ENCODE measurements at places on chromosomes 12 and 14.

GRCh38 chr12:4506870-4507269, 31.8 kb upstream of the RAD51AP1 start:
- no peak for DNase-seq

- DNase-seq: peak; percentile 96
Observed at GRCh38 chr12:109720152-109720856, 6.7 kb downstream of the FAM222A start.

GRCh38 chr12:124497039-124497438, 70.4 kb downstream of the NCOR2 start:
- DNase-seq: no peak

- DNase-seq: no peak
Observed at GRCh38 chr14:84686550-84686949, 843.4 kb upstream of the FLRT2 start.

DNA sequence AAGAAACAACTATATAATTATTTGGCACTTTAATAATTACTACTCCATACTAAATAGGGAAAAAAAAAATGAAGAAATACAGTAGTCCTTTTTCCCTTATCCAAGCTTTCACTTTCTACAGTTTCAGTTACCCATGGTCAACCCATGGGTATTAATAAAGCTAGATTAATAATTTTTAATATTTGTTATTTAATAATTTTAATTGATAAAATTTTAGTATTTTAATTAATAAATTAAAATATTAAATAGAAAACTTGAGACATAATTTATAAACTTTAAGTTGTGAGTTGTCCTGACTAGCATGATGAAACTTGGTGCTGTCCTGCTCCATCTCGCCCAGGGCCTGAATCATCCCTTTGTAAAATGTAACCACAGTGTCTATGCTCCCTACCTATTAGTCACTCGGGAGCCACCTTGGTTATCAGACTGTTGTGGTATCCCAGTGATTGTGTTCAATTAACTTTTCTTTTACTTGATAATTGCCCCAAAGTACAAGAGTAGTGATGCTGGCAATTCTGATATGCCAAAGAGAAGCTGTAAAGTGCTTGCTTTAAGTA, 71.8 kb downstream of the PAWR start:
- no peak for DNase-seq

DNA sequence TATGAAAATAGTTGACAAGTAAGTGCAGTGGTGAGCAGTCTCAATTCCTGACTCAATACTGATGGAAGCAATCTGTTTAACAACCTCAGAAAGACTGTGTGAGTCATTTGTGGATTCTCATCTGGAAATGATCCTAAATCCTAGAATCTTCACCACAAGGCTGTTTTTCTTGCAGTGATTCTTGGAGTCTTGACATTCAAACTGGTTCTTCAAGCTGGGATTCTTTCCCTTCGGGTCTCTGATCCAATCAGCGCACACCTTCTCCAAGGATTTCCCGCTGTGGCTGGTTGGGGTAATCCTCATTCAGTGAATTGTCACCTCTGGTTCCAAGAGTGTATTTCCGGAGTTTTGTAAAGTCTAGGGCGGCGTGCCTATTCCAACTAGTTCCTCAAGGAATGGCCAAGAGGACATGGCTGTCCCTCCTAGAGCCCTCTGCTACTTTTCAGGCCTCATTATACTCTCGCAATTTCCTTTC, 37.7 kb upstream of the FOXJ2 start:
- DNase-seq: peak; percentile 15

DNA sequence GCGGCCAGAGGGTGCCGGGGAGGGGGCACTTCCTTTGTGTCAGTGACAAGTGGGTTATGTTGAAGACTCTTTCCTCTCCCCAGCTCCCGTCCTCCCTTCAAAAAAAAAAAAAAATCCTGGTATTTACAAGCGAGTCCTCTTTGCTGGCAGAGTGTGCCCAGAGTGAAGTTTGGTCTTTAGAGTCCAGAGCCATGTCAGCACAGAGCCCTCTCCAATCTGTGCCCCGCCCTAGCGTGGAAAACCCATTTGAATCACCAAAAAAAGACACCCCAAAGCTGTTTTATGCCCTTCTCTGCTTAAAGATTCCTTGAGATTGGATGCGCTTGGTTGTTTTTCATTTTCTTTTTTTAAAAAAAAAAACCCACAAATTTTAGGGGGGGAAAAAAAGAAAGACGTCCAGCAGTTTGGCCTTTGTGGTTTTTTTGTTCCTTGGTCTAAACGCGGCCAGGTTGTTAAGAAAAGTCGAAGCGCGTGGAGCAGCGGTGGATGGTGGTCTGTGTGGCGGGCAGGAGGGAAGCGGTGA, 3.3 kb downstream of the NKX2-1 start:
- no peak for DNase-seq

GRCh38 chr12:124481257-124481750, 86.1 kb downstream of the NCOR2 start:
- no peak for DNase-seq

- DNase-seq: peak; percentile 11
Observed at GRCh38 chr14:24080142-24080530, 8.8 kb downstream of the CPNE6 start.

DNA sequence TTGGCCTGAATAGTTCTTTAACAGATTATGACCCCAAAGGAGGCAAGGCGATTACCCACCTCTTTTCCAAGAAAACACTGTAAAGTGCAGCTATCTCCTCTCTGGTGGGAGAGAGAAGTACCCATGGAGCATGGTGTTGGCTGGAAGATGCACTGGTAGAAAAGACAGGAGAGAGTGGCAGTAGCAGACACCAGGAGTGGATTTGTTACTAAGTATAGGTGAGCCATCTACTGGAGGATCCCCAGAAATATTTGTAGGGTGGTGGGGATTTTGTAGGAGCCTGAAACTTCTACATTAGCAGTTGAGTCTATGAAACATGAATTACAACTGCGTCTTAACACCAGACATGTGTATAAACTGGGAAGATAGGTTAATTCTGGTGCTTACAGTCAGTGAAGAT, 148.0 kb downstream of the SLC38A4 start:
- no peak for DNase-seq

DNA sequence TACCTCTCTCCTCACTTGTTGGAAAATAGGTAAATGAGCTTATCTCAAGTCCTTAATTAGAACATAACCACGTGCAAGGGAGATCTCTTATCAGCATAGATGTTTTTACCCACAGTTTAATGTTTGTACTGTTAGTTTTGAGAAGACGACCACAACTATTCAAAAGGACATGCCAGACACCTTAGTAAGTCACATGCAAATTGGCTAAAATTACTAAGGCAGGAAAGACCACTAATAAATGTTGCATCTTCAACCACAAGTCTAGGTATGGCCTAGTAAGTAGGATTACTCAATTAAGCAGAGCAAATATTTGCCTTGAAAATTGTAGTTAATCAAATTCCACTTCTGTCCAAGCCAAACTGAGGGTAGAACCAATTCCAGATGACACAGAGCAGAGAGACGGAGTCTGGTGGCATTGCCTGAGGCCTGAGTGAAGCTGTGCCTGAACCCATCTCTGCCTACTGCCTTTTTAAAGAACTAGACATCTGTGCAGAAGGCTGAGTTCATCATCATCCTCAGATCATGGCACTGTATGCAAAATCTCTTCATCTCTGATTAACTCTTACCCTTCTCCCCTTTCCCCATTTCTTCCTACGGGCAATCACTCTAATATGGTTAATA, 29.7 kb upstream of the CHST11 start:
- DNase-seq: no peak

- no peak for DNase-seq
Observed at GRCh38 chr12:124625867-124626675, 58.7 kb upstream of the NCOR2 start.

- DNase-seq: no peak
Observed at GRCh38 chr14:63435838-63436237, 107.3 kb downstream of the PPP2R5E start.

GRCh38 chr12:57214398-57214781, 2.2 kb upstream of the NXPH4 start:
- DNase-seq: peak; percentile 87

DNA sequence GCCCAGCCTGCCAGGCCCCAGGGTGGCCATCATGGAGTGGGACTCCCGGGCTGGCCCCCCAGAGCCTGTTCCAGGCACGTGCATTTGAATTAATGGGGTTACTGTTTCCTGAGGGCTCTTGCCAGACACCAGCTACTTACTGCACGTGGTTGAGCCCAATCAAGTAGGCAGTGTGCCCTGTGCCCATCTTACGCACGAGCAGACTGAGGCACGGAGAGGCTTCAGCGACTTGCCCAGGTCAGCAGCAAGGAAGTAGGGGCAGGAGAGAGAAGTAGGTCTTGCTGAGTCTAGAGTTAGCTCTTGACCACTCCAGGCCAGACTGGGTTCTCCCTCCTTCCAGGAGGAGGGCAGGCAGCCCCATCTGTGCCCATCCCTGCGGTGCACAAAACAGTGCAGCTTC, 67.7 kb downstream of the DIO3 start:
- no peak for DNase-seq

DNA sequence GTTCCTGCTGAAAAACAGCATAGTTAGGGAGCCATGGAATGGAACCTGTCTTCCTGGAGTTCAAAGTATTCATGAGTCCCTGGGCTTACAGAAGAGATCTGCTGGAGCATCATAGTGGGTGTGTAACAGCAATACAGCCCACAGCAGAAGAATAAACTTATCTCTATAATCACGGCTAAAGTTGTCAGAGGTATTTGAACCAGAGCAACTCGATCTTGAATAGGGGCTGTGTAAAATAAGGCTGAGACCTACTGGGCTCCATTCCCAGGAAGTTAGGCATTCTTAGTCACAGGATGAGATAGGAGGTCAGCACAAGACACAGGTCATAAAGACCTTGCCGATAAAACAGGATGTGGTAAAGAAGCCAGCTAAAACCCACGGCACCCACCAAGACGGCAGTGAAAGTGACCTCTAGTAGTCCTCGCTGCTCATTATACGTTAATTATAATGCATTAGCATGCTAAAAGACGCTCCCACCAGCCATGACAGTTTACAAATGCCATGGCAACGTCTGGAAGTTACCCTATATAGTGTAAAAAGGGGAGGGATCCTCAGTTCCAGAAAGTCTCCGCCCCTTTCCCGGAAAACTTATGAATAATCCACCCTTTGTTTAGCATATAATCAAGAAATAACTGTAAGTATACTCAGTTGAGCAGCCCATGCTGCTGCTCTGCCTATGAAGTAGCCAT, 223.4 kb downstream of the PCNX1 start:
- no peak for DNase-seq

- no peak for DNase-seq
Observed at GRCh38 chr14:74510959-74511409, 17.4 kb downstream of the ISCA2 start.

DNA sequence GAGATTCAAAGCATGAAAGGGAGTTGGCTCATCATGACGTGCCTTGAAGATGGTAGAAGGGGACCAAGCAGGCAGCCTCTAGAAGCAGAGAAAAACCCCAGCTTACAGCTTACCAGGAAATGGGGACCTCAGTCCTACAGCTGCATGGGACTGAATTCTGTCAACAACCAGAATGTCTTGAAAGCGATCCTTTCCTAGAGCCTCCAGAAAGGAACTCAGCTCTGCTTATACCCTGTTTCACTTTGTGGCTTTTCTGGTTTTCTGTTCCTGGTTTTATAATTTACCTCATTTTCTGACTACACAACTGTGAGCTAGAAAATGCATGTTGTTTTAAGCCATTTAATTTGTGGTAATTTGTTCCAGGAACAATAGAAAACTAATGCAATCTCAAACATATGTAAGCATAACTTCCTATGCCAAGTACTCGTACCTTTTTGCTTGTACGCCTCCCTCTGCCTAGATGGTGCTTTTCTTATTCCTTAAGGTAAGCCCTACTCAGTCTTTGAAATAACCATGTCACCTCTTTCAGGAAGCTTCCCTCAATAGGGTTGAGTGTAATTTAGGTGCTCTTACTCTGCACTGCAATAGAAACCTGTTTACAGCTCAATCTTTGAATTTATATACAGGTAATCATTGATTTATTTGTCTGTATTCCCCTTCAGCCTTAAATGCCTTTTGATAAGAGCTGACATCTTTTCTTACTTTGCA, 348.8 kb downstream of the TMEM117 start:
- no peak for DNase-seq

- DNase-seq: no peak
Observed at GRCh38 chr14:58964598-58964928, 223.9 kb upstream of the DAAM1 start.

DNA sequence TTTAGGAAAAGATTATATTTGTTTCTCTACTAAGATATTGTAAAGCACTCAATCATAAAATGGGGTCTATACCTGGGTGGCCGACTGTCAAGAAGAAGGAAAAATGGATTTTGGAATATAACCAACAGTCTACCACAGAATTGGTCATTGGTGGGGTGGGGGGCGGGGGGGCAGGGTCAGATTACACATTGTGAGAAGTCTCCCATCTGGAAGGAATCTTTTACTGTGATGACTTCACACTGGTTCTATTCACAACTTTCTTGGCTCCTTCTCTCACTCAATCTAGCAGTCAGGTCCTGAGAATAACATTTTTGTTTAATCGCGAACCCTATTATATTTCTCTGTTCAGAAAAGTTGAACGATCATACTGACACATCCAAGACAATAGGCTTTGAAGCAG, 8.7 kb upstream of the CLEC4E start:
- DNase-seq: no peak

DNA sequence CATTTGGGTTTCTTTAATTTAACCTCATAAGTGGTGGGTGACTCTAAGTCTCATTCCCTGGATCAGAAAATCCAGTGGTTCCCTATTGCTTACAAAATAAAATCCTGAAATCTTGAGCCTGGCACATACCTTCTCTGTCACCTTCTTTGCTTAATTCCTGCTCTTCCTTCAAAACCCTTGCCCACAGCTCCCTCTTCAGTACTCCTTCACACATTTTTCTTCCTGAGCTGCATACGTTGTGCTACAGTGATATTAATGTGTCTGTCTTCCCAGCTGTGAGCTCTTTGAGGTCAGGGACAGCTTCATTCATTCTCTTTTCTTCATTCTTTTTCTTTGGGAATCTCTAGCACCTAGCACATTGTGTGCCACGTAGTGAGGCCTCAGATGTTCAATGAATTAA, 9.5 kb downstream of the TSPAN11 start:
- DNase-seq: no peak

GRCh38 chr12:124517260-124518050, 50.0 kb downstream of the NCOR2 start:
- DNase-seq: no peak

DNA sequence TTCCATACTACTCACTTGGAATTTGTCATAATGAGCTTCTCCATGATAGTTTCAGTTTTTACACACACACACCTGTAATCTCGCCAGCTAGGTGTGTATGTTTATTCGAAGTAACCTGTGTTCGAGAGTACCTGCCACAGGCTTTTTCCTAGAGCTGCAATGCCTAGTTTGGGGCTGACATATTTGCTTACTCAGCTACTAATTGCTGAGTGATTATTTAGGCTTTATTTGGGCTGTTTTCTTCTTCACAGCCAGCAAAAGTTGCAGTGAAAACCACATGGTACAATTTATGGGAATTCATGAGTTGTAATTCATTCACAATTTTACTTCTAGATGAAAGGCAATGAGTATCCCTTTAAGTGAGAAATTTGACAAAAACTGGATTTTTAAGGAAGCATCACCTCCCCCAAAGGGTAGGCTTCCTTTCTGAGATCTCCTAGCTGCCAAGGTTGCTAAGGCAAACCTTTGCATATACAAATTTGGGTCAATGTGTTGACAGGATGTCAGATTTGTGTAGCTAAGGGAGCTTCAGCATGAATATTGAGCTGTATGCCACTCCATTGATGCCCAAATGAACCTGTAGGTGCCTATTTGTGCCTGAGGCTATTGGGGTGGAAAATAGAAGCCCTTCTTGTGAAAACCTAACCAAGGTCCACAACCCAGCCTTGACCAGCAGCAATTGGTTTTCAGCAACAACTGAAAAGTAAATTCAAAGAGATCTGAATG, 108.7 kb upstream of the OTX2 start:
- no peak for DNase-seq

All from neural progenitor cell (in vitro differentiated cells).